CD4-positive, alpha-beta T cell treated with Interleukin-2 at 100 ng/mL for 4 hours (primary cell): ENCODE measurements at places on chromosomes 5 and 9.

GRCh38 chr9:21941337-21941995, 52.7 kb downstream of the CDKN2A start:
- DNase-seq = no peak

GRCh38 chr5:107002115-107002514, 668.6 kb downstream of the EFNA5 start:
- no peak for DNase-seq

GRCh38 chr9:35681341-35682002, 7.7 kb downstream of the CA9 start:
- DNase-seq = no peak

- no peak for DNase-seq
These were observed 1.6 kb downstream of the STKLD1 start for GRCh38 chr9:133377721-133378216.

DNA sequence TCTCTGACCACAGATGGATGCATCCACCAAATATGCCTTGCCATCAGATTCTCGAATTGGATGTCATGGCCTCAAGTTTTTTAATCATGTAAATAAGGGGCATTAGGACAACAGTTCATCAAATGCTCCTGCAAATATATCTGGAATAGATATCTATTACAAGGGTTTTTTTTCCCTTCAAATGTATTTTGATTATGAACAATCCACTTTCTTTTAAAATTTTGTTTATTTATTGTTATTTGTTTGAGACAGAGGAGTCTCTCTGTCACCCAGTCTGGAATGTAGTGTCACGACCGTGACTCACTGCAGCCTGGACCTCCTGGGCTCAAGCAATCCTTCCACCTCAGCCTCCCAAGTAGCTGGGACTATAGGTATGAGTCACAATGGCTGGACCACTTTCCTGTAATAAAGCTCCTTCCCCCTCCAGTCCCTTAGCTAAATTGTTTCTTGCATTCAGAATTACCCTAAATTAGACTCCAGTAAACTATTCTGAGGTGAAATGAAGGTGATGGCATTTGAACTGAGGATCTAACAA, 1412.1 kb downstream of the EFNA5 start:
- no peak for DNase-seq

GRCh38 chr9:7433508-7434292, 365.9 kb downstream of the DMAC1 start:
- DNase-seq = no peak

GRCh38 chr9:14423815-14424261, 109.9 kb upstream of the NFIB start:
- no peak for DNase-seq

DNA sequence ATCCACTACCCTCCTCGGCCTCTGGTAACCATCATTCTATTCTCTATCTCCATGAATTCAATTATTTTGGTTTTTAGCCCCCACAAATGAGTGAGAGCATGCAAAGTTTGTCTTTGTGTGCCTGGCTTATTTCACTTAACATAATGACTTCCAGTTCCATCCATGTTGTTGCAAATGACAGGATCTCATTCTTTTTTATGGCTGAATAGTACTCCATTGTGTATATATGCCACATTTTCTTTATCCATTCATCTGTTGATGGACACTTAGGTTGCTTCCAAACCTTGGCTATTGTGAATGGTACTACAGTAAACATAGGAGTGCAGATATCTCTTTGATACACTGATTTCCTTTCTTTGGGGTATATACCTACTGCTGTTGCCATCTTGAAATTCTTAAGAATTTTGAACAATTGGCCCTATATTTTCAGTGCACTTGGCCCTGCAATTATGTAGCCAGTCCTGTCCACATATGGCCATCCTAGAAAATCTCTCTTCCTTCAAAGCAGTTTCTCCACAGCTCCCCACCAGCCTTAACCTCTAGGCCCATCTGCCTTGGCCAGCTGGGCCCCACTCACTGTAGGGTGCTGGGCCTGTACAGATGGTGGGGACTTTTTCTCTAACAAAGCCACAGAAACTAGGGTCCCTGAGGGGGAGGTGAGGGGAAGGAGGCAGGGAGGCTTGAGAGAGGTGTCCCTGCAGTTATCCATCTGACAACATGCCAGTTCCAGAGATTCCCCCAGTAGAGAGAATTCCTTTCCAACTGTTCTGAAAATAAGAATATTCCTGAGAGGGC, 81.9 kb upstream of the LHFPL2 start:
- no peak for DNase-seq

- peak; percentile 77 for DNase-seq
These were observed 40.6 kb upstream of the ITGA2 start for GRCh38 chr5:52948418-52949076.

DNA sequence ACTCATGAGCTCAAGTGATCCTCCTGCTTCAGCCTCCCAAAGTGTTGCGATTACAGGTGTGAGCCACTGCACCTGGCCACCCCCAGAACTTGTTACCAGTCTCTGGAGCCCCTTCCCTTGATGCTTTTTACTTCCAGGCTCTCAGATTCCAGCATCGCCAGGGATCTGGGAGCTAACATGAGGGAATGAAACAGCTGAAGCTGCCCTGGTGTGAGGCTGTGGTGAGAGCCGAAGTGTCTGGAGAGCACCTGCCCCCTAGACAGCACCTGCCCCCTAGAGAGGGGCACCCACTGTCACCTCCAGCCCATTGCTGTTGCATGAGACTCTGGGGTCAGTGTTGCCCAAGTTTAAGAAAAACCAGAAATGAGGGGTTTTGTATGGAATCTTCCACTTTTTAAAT, 124.3 kb upstream of the SAP30L start:
- DNase-seq = no peak

- no peak for DNase-seq
These were observed 95.3 kb upstream of the SLC12A2 start for GRCh38 chr5:127988146-127988760.

- peak; percentile 14 for DNase-seq
These were observed 98.4 kb downstream of the FGF1 start for GRCh38 chr5:142587354-142587965.

- no peak for DNase-seq
These were observed 26.8 kb downstream of the FREM1 start for GRCh38 chr9:14883310-14883944.

DNA sequence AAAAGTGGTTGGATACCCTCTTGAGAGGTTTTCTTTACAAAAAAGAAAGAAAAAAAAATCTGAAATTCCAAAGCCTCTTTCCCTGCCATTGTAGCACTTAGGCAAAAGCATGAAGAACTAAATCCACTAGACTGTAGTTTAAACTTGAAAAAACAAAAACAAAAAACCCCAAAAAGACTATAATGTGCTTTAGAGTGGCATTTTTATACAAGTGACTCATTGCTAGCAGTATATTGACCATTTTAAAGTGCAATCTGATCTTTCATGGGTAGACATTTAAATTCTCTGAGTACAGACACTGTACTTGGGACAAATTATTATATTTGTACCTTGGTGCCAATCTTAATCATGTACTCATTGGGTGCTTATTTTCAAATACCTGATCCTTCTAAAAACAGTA, 50.8 kb downstream of the NDFIP1 start:
- DNase-seq = no peak
